Lower leg skin (tissue), 4 donors: ENCODE measurements at places on chromosomes 6 and 20.

DNA sequence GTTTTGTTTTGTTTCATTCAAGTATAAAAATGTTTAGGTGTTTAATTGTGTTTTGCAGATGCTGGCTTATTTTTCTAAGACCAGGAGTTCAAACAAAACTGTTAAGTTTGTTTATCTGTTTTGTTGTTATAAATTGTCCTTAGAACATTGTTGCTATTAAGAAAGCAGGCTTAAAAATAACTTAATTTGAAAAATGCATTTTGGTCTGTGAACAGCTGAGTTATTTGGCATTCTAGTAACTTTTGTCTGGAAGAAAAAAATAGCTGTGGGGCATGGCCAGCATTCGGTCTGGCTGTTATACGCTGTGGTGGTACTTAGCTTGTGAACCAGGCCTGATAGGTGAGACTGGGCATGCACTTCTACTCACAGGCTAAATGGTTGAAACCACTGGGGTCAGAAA lies 37.8 kb downstream of the SLX4IP start:
- no peak for DNase-seq

DNA sequence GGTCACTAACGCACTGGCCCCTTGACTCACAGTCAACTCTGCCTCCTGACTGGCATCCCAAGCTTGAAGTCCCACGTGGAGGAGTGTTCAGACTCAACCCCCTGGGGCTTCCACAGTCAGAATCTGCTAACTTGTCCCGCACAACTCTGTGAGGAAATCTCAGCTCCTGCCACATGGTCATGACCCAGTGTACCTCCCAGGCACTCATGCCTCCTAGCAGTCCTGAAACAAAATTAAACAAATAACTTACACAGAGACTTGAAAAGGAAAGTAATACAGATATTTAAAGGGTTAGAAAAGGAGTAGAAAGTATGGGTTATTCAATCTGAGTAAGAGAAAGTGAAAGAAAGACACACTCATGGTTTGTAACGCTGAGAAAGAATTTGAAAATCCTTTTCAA lies 134.9 kb downstream of the GMDS start:
- DNase-seq: no peak

GRCh38 chr20:50269091-50270033 lies 78.7 kb downstream of the CEBPB start:
- no peak for DNase-seq

DNA sequence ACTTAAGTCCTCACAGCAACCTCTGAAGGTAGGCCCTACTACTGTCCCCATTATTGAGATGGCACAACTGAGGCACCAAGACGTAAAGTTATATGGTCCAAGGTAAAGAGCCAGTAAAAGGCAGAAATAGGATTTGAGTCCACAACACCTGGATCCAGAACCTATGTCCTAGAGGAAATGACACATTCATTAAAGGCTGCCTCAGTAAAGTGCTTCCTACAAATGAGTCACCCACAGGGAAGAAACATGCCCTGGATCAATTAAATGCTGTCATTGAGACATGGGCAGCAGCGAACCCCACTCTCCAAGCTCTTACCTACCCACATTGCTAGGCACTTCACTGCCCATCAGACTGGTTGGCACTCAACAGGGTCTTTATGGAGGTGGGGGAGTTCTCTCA lies 600.9 kb downstream of the PTPRT start:
- DNase-seq: no peak

DNA sequence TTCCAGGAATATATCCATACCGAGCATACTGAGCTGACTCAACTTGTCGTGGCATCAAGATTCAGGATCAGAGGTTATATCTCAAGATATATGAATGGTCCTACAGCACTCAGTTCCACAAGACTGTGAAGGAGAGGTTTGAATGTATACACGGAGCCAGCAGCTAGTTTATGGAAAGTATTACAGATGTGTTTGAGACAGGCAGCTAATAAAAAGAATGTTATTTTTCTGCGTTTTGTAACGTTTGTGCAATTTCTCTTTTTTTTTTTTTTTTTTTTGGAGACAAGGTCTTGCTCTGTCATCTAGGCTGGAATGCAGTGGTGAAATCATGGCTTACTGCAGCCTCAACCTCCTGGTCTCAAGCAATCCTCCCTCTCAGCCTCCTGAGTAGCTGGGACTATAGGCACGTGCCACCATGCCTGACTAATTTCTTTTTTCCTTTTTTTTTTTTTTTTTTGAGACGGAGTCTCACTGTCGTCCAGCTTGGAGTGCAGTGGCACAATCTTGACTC lies 3.4 kb upstream of the FAM110A start:
- no peak for DNase-seq

DNA sequence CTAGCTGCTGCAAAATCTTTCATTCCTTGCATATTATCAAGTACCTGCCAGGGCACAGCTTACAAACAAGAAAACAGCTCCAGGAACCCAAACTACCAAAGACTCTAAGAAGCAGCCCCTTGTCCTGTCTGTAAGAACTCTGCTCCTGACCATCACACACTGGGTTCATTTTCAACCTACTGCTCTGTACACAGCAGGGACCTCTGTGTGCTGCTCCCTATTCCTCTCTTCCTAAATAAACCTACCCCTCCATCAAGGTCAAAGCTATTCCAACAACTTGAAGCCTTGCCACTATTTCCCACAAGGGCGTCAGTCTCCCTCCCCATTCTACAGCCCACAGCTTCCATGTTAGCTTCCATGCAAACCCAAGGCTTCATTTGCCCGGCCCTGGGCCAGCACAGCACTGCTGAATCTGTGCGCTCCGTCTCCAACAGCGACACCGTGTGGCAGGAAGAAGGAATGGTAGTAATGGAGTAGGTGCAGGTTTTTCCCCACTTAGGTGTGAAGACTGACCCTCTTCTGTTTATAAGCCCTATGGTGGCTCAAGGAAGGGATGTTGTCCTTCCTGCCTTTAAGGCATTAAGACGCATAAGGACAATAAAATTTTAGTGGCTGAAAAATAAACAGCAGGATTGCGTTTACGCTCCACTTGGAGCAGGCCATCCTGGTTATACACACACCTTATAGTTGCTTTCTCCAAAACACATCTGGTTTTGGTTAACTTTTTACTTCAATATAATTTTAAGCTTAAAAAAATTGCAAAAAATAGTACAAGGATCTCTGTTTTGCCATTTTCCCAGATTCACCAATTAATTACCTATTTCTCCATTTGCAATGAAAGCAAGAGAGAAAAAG lies 115.2 kb upstream of the NXT1 start:
- no peak for DNase-seq

DNA sequence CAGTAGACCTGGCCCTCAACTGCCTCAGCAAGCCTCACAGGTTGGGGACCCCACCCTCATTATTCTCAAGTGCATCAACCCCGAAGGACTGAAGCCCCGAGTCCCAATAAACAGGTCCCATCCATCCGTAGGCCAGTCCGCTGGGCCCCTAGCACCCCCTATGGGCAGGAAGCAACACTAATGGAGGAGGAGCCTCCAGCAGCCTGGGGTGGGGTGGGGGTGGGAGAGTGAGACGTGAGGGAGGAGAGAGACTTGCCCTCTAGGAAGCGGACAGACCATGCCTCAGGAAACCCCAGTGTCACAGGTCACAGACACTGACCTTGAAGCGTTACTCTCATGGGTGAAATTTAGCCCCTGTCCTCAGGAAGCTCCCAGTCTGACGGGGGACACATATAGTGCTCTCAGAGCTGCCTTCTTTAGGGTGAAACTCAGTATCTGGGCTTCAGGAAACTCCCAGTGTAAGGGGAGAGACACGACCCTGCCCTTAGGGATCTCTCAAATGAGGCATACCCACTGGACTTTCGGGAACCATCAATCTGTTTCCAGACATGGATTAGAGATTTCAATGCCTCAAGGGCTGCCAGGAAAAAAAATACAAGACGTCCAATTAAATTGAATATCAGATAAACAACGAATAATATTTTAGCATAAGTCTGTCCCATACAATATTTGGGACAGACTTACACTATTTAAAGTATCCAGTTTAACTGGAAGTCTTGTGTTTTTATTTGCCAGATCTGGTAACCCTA lies 125.8 kb downstream of the MRPL14 start:
- no peak for DNase-seq

- no peak for DNase-seq
Measured at GRCh38 chr6:16415677-16416076, 177.3 kb downstream of the GMPR start.

DNA sequence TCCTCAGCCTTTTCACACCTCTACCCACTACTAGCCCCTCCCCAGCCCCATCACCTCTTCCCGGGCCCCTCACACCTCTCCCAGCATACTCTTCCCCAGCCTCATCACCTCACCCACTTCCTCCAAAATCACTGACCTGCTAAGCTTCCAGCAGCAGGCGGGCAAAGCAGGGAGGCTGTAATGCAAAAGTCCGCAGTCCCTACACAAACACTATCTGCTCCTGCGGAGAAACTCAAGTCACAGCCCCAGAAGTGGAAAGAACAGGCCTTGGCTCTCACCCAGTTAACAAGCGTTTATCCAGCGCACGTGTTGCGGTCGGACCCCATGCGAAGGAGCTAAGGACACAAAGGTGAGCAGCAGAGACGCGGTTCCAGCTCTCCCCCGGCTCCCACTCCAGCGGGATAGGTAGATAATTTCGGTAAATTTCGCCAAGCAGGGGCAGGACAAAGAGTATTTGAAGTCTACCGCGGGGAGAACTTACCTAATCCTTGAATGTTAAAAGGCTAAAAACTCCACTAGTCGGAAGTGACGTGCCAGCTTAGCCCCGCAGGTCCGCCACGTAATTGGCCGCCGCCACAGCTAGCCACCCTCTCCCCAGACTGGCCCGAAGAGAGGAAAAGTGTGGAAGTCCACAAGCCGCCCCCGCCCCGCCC lies 728 bp upstream of the TRIM39 start:
- DNase-seq: peak; percentile 88

DNA sequence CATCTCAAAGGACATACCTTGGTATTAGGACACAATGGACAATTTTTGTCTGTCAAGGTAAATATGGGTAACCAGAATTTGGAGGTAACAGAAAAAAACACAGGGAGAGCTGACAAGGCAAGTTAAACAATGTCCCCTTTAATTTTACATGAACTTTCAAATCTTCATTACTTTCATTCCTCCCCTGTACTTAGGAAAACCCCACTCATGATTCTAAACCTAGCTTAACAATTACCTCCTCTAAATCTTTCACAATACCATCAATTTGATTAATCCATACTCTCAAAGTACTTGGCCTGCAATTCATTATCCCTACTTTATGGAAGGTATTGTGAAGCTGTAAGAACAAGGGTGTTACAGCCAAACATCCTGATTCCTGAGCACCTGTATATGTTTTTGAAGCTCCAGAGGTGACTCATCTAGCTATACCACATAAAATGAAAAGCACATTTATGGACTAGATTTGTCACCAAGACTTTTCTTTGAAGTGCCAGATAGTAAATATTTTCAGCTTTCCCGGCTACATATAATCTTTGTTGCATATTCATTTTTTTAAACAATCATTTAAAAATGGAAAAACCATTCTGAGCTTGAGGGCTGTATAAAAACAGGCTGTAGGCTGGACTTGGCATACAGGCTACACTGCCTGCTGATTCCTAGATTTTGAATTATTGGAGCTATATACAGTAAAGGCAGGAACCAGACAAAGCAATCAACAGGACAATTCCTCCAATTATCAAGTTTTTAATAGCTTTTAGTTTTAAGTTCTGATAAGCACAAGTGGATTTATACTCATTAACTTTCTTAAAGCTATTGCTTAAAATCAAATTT lies 22.9 kb downstream of the DEK start:
- DNase-seq: no peak

GRCh38 chr6:2810092-2810671 lies 31.5 kb downstream of the SERPINB1 start:
- no peak for DNase-seq

DNA sequence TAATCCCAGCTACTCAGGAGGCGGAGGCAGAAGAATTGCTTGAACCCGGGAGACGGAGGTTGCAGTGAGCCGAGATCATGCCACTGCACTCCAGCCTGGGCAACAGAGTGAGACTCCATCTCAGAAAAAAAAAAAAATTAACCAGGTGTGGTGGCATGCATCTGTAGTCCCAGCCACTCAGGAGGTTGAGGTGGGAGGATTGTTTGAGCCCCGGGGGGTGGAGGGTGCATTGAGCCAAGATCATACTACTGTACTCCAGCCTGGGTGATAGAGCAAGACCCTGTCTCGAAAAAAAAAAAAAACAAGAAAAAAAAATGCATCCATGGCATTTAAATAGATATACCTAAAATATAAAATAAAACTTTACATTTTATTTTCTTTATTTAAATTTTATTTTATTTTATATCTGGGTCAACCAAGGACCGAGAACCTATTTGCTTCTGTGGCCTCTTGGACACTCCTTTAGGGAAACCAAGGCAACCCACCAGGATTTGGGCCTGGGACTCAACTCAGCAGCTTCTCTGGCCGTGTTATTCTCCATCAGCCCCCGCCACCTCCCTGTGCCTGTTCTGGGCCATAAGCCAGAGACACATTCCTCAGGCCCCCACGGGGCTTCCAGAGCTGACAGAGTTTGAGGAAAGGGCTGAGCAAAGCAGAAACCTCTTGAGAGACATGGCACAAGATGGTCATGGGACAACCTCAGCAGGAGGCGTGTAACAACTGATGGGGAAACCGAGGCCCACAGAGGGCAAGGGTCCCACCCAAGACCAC lies 6.2 kb downstream of the SNTA1 start:
- DNase-seq: no peak

GRCh38 chr6:23200946-23201345 lies 631.6 kb downstream of the HDGFL1 start:
- no peak for DNase-seq
